ENCODE measurements at places on chromosomes 2 and 18.

DNA sequence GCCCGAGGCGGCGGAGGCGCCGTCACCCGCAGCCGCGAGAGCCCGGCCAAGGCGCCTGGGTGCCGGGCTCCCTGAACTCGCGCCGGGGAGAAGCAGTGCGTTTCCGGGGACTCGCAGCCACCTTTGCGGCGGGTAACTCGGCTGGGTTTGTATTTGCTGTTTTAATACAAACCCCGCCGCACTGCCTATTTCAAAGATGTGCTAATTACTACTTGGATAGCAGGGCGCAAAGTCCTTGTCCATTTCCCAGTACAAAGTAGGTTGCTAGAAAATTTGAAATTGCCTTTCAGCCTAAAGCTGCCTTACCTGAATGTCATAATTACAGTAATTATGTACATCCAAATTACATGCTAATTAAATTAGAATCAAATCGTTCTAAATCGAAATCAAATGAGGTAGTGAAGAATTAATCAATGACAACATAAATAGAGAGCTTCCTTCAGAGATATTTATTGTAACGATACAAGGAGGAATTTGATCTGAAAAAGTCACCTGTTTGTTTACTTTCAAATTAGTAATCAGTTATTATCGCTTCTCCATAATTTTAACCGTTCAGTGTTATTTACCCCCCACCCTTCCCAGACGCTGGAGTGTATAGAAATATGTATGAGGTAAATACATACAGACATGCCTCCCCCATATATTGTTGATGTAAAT lies 8.1 kb downstream of the SP9 start:
- peak; percentile 36 for DNase-seq

DNA sequence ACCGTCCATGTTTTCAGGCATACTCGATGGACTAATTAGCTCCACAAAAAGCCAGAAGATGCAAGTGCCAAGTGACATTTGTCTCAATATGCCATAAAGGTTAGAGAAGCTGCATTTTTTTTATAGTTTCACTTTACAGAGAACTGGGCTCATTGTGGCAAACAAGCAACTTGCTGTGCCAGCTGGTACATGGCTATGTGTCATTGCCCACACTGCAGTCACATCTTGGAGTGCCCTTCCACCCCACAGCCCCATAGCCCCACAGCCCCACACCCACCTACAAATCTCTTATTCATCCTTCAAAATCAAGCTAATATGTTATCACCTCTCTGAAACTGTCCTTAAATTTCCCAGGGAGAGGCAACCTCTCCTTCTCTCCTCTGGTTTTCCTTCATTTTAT lies 451.9 kb downstream of the ARHGAP15 start:
- DNase-seq = no peak

DNA sequence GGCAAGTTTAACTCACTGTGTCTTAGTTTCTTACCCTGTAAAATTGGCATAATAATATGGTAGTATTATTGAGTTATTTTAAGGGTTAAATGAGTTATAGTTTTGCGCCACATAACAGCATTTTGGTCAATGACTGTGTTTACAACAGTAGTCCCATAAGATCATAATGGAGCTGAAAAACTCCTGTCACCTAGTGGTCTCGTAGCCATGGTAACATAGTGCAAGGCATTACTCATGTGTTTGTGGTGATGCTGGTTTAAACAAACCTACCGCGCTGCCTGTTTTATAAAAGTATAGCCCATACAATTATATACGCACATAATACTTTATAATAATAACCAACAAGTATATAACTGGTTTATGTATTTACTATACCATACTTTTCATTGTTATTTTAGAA lies 15.8 kb downstream of the UNC80 start:
- DNase-seq = no peak

- no peak for DNase-seq
These were observed 371.1 kb downstream of the TXNL1 start for GRCh38 chr18:56267334-56267733.

- DNase-seq = no peak
These were observed 33.0 kb downstream of the KCNIP3 start for GRCh38 chr2:95329891-95330793.

DNA sequence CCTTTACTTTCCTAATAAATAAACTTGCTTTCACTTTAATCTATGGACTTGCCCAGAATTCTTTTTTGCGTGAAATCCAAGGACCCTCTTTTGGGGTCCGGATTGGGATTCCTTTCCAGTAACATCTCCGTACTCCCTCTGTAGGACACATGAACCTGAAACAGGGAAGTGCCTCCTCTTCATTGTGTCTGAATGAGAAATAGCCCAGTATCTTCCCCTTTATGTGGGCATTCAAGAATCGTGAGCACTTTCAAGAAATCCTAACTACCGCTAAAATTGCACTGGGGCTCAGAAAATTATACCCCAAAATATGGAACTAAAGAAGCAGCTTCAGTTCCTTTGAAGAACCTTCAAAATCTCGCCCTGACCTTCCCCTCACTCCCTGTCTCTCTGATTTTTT lies 7.8 kb upstream of the POMC start:
- DNase-seq = no peak

DNA sequence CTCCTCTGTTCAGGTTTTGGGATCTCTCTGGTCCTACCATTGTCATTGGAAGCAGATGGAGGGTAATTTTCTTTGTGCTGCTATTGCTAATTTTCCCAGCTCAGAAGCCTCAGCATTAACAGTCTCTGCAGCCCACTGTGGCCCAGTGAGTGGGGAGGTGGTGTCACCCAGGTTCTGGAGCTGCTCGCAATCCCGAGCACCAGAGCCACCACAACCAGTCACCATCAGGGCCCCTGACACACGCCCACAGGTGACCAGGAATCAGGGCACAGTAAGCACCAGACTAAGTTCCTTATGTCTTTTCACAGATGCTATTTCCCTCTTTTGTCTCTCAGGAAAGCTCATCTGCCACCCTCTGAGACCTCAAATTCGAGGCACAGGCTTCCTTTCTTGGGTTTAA lies 87.9 kb downstream of the SEPTIN10 start:
- no peak for DNase-seq

DNA sequence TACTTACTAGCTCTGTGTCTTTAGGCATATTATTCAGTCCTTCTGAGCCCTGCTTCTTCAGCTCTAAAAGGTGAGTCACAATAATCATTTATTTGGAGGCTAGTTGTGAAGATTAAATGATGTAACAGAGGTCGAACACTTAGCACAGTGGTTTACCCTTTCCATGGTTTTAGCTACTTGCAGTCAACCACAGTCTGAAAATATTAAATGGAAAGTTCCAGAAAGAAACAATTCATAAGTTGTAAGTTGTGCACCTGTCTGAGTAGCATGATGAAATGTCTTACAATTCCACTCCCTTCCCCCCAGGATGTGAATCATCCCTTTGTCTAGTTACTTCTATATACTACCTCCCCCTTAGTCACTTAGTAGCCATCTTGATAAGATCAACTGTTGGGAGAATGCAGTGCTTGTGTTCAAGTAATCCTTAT lies 217.6 kb upstream of the THUMPD2 start:
- no peak for DNase-seq

GRCh38 chr2:132384491-132385151 lies 32.0 kb upstream of the GPR39 start:
- peak; percentile 30 for DNase-seq

- no peak for DNase-seq
These were observed 162.8 kb downstream of the TPGS2 start for GRCh38 chr18:36665952-36666351.

DNA sequence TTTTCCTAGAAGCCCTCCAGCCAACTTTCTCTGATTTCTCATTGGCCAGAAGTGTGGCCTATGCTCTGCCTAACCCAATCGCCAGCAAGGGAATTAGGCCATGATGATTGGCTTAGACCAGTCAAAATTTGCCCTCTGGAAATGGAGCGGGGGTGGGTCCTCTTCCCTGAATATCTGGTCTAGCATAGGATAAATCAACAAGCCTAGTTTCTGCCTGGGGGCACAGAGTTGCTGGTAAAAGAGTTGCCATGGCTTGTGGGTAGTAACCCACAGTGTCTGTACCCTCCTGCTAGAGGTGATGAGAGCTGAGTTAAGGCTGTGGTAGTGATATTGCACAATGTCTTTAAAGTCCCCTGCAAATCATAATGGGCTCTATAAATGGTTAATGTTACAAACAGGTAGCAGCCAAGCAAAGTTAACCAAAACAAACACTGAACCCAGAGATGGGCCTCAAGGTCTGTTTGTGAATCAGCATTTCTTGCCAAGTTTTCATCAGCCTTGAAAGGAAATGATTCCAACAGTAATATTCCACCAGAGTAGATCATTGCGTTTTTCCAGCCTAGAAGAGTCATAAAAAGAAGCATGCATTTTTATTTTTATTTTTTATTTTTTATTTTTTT lies 19.3 kb downstream of the GALM start:
- DNase-seq = no peak

- no peak for DNase-seq
These were observed at the start of gene NMS for GRCh38 chr2:100470182-100470581. TSS of gene NMS (plus strand) at chr2:100470482. CDS start at chr2:100470489, 7 bp downstream.

GRCh38 chr2:106745468-106745867 lies 140.5 kb downstream of the ST6GAL2 start:
- peak; percentile 10 for DNase-seq

DNA sequence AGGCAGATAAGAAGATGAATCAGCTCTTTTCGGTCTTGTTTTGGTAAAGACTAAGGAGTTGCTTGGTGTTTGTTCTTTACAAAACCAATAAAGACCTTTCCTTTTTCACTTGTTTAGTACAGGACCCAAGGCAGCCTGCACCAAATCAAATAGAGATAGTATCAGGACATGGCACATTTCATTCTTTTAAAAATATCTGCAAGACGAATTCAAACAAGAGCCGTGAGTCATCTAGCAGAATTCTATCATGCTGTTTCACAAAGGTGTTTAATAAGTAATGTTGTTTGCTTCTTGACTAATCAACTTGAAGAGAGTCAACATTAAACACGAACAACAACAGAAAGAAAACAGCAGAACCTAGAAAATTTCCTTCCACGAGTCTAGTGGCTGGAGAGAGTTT lies 102.8 kb upstream of the TTN start:
- no peak for DNase-seq

- DNase-seq = peak; percentile 23
These were observed 186.8 kb downstream of the ZNF521 start for GRCh38 chr18:25164848-25165811.

DNA sequence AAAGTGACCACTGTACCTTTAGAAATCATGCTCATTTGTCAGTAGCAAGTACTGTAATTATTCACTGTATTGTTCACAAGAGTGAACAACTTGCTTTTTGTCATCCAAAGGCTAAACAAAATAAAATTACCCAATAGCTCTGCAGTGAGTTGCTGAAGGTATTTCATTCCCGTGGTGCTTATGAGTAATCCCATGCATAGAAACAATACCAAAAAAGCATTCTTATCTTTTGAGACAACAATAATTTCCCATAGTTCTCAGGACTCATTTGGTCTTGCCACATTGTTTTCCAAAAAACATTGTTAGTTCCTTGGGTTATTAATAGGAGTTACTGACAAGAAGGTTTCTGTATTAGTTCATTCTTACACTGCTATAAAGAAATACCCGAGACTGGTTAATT lies 503.2 kb upstream of the FAM98A start:
- no peak for DNase-seq

- DNase-seq = no peak
These were observed 52.9 kb upstream of the APCDD1 start for GRCh38 chr18:10401521-10401920.

DNA sequence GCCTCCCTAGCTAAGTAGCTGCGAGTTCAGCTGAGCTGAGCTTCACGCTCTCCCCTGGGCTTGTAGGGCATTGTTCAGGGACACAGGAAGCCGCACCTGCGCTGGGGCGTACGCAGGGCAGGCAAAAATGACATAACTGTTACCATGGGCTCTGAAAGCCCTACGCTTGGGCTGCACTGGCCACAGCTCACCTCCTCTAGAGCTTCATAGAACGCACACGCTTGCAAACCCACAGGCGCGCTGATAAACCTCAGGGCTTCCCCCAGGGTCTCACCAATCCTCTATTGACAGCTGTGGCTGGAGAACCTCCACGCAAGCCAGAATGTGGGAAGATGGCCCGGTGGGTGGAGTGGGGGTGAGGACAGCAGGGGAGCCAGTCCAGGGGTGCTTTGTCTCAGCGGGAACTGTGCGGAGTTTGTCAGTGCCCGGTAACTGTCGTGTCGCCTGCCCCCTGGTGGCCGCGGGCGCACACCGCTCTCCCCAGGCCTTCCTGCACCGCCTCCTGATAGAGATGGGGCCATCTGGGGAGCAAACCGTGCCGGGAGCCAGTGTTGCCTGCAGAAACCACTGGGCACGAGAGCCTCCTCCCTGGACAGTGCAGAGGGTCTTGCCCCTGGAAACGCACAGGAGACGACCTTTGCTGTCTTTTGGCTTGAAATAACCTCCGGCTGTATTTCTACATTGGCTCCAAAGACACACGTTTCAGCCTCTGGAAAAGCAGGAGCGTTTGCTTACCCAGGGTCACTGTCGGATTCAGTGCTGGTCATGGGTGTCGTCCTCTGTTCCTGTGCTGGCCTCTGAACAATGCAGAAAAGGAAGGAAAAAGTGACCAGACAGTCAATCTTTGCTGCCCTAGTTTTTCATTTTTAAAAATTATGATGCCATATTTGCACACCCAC lies 17.0 kb upstream of the CIDEA start:
- DNase-seq = peak; percentile 82

GRCh38 chr2:146870691-146871090 lies 974.1 kb upstream of the ACVR2A start:
- no peak for DNase-seq

- DNase-seq = peak; percentile 33
These were observed 548.0 kb downstream of the DCC start for GRCh38 chr18:52888014-52888413.

GRCh38 chr2:62698653-62699052 lies 6.9 kb upstream of the EHBP1 start:
- no peak for DNase-seq

- DNase-seq = peak; percentile 82
These were observed 205.1 kb downstream of the TNS1 start for GRCh38 chr2:217797661-217798069.

- DNase-seq = no peak
These were observed 4.7 kb upstream of the ADNP2 start for GRCh38 chr18:80104364-80104779.

DNA sequence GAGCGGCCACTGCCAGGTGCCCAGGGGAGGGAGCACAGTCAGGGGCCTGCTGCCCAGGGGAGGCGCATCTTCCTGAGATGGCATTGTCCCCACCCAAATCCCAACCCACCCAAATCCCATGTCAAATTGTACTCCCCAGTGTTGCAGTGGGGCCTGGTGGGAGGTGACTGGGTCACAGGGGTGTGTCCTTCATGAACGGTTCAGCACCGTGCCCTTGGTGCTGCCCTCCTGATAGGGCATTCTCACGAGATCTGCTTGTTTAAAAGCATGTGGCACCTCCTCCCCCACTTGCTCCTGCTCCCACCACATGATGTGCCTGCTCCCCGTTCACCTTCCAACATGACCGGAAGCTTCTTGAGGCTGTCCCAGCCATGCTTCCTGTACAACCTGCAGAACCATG lies 27.6 kb downstream of the ANKMY1 start:
- DNase-seq = no peak

GRCh38 chr2:166573391-166573790 lies 79.3 kb upstream of the SCN7A start:
- DNase-seq = no peak

- DNase-seq = no peak
These were observed 165.6 kb upstream of the NCKAP5 start for GRCh38 chr2:133733901-133734255.

GRCh38 chr2:85310330-85310729 lies 17.5 kb downstream of the TGOLN2 start:
- DNase-seq = no peak
